ENCODE measurements at places on chromosomes 5 and 9. TPM values are rescaled to one million over a fixed set of nuclear protein-coding genes. Genes with fewer than 3 reads are reported as not detected.

DNA sequence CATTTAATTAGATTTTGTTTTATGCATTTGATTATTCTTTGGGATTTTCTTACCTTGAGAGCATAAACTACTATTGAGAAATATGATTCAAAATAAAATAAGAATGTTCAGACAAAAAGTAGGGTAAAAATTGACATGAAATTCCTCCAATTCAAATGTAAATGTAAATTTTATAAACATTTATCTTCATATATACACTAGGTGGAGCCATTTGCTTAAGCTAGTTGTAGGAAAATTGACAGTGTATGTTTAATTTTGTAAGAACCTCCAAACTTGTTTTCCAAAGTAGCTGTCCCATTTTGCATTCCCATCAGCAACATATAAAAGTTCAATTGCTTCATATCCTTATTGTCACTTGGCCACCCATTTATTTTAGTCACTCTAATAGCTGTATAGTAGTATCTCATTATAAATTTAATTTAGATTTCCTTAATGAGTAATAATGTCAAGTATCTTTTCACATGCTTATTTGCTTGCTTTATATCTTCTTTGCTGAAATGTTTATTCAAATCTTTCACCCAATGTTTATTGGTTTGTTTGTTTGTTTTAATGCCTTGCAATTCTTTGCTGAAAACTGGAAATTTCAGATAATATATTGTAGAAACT lies 37.6 kb upstream of the SLCO6A1 start:
- DNase-seq: no peak

- peak; percentile 21 for DNase-seq
These were observed 425.3 kb downstream of the CSNK1G3 start for GRCh38 chr5:123937230-123937629.

GRCh38 chr5:105593011-105593760 lies 2030.6 kb upstream of the NUDT12 start:
- DNase-seq: no peak

- no peak for DNase-seq
These were observed 45.1 kb upstream of the PJA2 start for GRCh38 chr5:109454731-109455505.

GRCh38 chr9:14616188-14616982 lies 76.8 kb downstream of the ZDHHC21 start:
- no peak for DNase-seq

GRCh38 chr5:84016085-84016484 lies 295.4 kb upstream of the HAPLN1 start:
- no peak for DNase-seq

ZNF474 gene
- not detected for total RNA-seq

ADGRV1 gene
- 3.8 TPM for total RNA-seq
